ENCODE measurements at places on chromosomes 6 and 20.

DNA sequence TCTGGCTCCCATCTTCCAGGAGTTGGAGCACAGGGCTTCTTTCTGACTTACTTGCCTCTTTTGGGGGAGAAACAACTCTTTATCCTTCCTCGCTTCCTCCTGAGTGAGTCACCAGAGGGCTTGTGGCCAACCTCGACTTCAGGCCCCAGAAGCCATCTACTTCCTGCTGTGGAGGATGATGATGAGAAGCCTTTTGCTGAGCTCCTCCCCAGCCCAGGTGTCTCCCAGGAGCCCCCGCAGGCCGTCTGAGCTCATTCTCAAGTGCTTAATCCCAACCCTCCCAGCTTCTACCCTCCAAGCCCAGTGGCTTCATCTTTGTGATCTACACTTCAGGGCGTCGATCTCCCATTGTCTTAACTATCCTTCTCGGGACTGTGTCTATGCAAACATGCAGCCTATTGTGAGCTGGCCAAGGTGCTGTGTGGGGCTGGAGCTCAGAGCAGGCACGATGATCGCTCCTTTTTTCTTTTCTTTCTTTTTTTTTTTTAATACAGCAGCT lies 27.9 kb downstream of the SDCBP2 start:
- DNase-seq: no peak

DNA sequence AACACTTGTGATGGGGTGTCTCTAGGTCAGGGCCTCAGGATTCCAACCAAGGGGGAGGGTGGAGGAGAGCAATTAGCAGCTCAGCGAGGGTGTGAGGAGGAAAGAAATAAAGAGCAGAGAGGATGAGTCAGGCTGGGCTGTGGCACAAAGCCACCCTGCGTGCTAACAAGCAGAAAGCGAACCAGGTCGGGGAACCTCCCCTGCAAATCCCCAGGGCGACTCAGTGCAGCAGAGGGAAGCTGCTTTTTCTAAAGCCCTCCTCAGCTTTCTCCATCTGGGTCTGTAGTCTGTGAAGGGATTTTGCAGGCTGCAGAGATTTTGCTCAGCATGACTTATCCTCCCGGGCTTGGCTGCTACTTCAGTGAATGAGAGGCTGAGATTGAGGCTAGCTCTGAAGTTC lies 6.6 kb upstream of the SPO11 start:
- no peak for DNase-seq

DNA sequence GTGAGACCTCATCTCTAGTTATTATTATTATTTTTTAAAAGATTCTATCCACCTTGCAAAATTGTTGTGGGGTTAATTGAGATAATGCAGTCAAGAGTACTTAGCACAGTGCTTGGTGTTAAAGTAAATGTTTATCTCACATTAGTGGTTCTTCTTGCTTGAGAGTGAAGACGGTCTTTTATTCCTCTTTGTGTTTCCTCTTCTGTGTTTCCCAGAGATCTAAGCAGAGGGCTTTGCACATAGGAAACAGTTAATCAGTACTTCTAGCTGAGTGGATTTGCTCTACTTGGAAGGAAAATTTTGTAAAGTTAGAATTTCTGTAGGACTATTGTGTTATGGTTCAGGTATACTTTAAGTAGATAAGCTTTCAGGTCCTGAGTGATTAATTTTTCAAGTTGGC lies 3.5 kb downstream of the ARMC2 start:
- no peak for DNase-seq

DNA sequence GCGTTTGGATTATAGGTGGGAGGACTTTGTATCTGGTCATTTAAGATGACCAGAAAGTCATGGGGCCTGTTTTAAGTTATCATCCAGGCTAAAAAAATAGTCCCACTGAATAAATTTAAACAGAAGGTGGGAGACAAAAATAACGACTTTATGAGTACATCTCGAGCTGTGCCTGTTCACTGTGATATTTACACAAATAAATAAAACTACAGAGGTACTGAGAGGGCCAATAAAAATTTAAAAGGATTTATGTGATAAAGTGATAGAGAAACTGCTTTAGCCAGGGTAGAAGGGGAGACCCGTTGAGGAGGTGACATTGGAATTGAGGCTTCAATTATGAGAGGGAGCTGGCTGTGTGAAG lies 53.4 kb upstream of the PMEPA1 start:
- no peak for DNase-seq

DNA sequence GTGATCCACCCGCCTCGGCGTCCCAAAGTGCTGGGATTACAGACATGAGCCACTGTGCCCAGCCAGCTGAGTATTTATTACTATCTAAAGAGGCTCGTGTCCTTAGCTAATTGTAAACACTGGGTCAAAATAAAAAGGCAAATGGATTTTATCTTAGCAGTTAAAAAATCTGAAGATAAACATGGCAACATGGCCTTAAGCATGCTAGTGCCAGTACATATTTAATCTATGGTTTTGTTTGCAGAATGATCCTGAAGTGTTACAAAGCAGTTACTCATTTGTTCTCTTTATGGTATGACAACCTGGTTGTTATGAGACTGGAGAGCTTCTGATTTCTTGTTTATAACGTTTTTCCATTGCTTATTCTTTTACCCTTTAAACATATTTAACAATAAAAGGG lies 3.9 kb upstream of the KIAA0408 start:
- DNase-seq: no peak
